Prostate gland (tissue), 2 donors: ENCODE measurements at places on chromosomes 5 and 9. TPM values are rescaled to one million over a fixed set of nuclear protein-coding genes. Genes with fewer than 3 reads are reported as not detected.

BTNL8 gene
- total RNA-seq = 0.14 TPM

DNA sequence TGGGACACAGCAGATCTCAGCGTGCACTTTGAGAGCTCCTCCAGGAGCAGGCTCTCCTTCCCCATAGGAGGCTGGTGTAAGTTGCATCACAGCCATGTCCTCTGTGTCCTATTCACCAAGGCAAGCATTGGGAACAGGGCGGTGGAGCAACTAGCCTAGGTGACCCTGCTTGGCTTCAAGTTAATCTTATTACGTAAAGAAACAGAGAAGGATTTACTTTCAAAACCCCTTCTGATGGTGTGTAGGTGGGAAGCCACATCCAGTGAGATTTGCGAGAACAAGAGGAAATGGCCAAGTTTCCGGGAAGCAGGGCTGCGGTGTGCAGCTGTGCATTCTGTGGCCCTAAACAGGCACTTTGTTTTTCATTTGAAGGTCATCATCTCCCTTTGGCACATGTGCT is 80.2 kb downstream of the TRIO start:
- no peak for DNase-seq

GRCh38 chr5:122401976-122402725 is 90.1 kb downstream of the SNCAIP start:
- DNase-seq = no peak

DNA sequence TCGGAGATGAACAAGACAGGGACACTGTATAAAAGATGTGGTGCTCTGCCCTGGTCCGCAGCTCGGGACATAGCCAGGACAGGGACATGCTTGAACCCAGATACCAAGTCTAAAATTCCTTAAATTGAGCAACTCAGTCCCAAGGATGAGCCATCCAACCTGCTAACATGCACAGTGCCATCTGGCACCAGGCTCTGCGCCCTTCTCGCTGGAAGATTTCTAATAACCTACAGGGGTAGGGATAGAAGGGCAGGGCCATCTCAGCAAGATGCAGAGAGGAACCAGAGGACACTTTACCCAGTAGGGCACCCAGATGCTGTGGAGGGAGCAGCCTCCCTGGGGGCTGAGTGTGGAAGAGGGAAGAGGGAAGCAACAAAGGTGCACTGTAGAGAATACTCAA is 60.1 kb downstream of the SEMA4D start:
- no peak for DNase-seq

GRCh38 chr5:102498271-102499034 is at the start of gene SLCO6A1:
Gene SLCO6A1 (minus strand): TSS chr5:102499001. CDS start chr5:102498844, 157 bp downstream.
- DNase-seq = no peak

SGCD gene
- total RNA-seq = 3.6 TPM

ELOVL7 gene
- total RNA-seq = 15.7 TPM

- DNase-seq = peak; percentile 89
Observed at GRCh38 chr5:168353216-168353957, 61.9 kb downstream of the WWC1 start.

LAMC3 gene
- total RNA-seq = 156 TPM

DNA sequence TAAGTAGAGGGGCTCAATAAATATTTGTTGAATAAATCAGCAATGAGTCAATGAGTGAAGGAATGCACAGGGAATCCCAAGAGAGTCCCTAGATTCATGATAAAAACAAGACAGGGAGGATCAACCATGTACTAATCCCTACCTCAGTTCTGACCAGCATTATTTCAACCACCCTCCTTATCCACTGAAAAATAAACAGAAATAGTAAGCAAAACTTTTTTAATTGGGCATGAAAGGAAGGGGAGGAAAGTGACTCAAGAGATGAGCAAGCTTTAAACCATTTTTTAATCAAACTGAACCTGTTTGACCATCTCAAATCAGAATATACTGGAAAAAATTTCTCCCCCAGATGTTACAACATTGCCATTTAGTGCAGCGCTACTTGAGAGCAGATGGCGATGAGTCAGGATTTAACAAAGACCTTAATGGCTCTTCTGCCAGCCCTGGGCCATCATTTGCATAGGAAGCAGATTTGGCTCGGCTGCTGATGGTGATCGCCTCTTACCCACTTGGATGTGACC is 194.8 kb upstream of the SLC30A5 start:
- no peak for DNase-seq

GRCh38 chr9:109779711-109780452 is at the start of gene PALM2AKAP2:
Gene PALM2AKAP2 (plus strand): TSS chr9:109780198. CDS start chr9:109780489, 291 bp downstream.
- peak; percentile 24 for DNase-seq

GRCh38 chr5:115484368-115484767 is 60.2 kb downstream of the FEM1C start:
- no peak for DNase-seq

DNA sequence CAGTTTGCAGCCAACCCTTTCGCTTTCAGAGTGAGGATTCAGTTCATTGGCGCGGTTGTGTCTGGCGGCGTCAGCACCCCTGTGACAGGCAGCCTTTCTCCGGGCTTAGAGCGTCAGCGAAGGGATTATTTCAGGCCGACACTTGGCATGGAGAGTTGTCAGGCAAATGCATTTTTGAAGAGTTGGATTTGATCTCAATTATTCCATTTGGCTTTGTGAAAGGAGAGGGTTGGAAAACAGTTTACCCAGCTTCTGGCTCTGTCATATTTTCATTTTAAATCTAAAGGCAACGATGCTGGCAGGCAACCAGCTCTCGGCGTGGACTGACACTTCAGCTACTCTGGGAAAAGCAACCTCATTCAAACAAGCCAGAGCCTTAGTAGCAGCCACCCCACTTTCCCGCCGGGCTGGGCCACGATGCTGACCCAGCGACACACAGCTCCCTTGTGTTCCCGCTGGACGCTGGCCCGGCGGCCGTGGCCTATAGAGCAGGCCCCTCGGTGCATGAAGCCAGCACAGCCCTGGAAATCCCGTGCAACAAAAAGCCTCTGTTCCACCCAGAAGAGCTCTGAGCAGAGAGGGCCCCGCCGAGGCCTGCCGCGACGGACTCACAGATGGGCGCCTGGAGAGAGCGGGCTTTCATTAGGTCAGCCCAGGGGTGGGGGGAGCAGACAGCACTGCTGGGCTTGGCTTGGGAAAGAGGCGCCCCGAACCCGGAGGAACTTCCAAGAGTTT is 28.9 kb upstream of the LPCAT1 start:
- DNase-seq = peak; percentile 3

GRCh38 chr5:88887342-88887741 is 4.4 kb upstream of the MEF2C start:
- no peak for DNase-seq

DNA sequence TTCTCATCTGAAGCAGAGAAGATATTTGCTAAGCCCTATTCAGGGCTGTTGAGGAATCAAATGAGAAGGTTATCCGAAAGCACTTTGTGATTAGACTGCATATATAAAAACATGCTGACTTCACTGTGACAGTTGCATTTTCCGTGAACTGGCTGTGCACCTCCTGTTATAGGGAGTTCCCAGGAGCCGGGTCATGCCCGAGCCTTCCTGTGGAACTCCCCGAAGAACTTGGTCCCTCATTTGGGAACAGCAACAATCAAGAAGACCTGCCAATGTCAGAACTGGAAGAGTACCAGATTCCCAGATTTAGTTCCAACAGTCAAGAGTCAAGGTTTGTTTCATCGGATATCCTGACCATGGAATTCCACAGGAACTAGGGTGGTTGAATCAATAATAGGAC is 130.4 kb upstream of the RAI14 start:
- DNase-seq = no peak

GRCh38 chr5:170508036-170508435 is 4.2 kb downstream of the KCNIP1 start:
- no peak for DNase-seq

- no peak for DNase-seq
Observed at GRCh38 chr9:108543251-108543778, 312.5 kb downstream of the ACTL7B start.

GRCh38 chr5:143583409-143583808 is 179.9 kb upstream of the NR3C1 start:
- no peak for DNase-seq

- no peak for DNase-seq
Observed at GRCh38 chr5:96546120-96546519, 113.1 kb upstream of the PCSK1 start.

RIC1 gene
- 49.8 TPM for total RNA-seq

DNA sequence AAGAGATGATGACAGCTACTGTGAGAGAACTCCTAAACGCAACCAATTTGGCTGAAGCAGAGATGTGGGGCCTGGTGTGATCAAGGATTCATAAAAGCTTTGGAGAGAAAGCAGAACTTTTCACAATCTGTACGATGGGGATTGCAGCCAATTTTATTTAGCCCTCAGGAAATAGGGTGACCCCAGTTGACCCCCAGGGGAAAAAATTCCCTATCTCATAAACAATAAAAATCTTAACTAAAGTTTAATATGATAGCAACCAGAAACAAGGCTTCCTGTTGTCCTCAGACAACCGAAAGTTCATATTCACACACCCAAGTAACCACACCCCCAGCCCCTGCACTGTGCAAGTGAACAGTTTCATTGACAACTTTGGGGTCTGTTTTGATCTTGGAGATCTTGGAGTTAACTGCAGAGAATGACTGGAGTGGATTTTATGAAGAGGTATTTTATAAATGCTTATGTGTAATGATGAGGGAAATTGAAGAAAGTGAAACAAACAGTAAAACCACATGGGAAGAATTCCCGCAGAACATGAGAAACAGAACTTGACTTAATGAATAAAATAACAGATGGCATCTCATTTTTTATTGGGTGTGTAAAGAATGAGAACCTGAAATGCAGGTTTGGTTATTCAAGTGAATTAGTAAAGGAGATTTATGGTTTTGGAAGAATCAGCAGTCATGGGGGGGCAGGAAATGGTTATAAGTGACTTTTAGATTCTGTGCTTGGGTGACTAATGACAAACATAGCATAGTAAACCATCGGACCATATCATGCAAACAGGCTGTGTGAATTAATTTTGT is 94.5 kb downstream of the PDE4D start:
- peak; percentile 66 for DNase-seq

- no peak for DNase-seq
Observed at GRCh38 chr5:151665613-151666012, 21.1 kb downstream of the SPARC start.

TMC1 gene
- 5.3 TPM for total RNA-seq

SPACA9 gene
- 5.7 TPM for total RNA-seq

GRCh38 chr9:75797085-75797580 is 93.3 kb upstream of the PCSK5 start:
- DNase-seq = no peak

DNA sequence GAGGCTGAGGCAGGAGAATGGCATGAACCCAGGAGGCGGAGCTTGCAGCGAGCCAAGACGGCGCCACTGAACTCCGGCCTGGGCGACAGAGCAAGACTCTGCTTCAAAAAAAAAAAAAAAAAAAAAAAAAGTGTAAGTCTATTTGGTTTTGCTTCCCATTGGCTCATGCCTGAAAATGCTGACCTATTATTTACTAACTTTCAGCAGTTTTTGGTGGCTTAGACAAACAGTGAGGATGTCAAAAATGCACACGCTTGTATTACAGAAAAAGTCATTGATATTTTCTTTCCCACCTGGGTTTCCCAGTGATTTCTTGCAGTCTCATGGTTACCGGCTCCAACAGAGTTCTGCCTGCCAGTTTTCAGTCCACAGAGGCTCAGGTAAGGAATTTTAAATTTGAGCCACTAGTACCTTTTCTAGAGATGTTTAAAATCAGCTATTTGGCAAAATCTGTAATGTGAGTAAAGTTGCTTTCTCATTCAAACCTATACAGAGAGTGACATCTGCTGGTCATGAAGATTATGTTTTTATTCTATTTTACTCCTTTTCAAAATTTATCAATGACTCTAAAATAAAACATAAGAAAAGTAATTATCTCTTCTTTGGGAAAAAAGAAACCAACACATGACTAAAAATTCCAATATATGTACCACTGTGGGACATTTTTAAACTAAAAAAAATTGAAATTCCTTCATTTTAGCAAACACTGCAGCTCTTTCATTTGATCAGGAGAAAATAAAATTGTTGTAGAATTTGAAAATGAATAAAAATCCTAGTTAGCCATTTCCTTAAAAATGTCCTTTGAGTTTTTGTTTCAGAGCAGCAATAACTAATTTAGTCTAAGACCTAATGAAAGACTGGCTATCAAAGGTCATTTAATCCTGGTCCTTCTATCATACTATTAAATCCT is 8.8 kb downstream of the FAM200C start:
- no peak for DNase-seq

FOXD1 gene
- total RNA-seq = 2.8 TPM

- DNase-seq = no peak
Observed at GRCh38 chr9:27278374-27278773, 18.6 kb downstream of the EQTN start.

DNA sequence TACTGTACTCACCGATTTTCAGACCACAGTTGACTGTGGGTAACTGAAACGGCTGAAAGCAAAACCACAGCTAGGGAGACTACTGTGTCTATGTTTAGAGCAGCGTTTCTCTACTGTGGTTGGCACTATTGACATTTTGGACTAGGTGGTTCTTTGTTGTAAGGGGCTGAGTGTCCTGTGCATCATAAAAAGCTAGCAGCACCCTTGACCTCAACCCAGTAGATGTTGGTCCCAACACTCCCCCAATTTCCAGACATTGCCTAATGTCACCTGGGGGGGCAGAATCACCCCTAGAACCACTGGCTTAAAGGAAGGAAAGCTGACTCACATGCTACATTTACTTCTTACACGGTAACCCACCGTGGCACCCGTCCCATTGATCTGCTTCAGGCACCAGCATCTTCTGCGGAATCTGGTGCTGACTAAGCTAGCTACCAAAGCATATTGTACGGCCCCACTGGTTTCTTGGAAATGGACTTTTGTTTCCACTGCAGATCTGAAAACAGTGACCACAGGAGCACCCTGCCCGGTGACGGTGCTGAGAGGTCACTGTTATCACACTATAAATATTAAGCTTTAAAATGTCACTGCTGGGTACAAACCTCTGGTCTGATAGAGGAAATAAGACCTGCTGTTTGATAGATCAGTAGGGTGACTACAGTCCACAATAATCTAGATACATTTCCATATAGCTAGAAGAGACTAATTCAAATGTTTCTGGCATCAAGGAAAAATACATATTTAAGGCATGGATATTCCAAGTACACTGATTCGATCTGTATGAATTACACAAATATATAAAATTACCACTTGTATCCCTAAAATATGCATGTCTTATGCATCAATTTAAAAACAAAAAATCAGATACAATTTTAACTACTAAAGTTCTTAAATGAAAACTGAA is 151.4 kb downstream of the HSD17B3 start:
- no peak for DNase-seq

DNA sequence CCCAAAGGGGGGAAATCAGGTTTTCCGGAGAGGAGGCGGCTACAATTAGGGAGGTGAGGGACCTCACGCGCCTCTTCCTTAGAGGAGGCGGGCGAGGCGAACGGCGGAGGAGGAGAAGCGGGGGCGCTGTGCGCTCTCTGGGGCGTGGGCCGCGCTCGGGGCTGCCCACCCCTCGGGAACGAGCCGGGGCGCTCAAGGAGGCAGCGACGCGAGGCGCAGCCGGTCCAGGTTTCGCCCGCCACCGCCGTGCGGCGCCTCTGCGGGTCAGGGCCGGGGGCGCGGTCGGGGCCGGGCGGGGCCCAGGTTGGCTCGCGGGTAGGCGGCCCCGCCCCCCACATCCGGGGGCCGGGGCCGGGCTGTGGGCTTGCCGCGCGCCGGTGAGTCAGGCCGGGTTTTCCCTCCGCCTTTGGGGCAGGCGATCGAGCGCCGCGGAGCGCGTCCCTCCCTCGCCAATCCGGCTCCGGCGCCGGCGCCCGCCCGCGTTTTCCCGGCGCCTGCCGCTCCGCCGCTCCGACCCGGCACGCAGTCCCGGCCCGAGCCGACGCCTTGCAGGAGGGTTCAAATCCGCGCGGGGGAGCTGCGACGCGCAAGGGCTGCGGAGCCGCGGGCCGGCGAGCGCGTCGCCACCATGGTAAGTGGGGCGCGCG is at the start of gene N4BP3:
TSS of gene N4BP3 (plus strand) at position 392 of the 647 bp plus-strand sequence. CDS start 6,052 bp downstream, outside the sequence.
- peak; percentile 62 for DNase-seq

TRIM7 gene
- 6.4 TPM for total RNA-seq
